Fibroblast of villous mesenchyme (primary cell): ENCODE measurements at places on chromosomes 6 and 20.
A peak's percentile ranks its signal among the peaks of the same experiment; 100 is the strongest.

- peak; percentile 83 for DNase-seq
Measured at GRCh38 chr6:110404607-110405006, 10.8 kb downstream of the DDO start.

- no peak for DNase-seq
Measured at GRCh38 chr20:30500829-30501440, 756.5 kb upstream of the DEFB115 start.

DNA sequence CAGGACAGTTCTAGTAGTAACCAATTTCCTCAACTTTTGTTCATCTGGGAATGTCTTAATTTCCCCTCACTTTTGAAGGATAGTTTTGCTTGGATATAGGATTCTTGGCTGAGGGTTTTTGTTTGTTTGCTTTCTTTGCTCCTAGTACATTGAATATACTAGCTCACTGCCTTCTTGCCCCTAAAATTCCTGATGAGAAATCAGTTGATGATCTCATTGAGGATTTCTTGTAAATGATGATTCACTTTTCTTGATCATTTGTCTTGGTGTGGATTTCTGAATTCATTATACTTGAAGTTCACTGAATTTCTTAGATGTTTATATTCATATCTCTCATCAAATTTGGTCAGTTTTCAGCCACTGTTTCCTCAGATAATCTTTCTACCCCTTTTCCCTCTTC is 49.1 kb upstream of the PRDM1 start:
- no peak for DNase-seq

GRCh38 chr20:59670786-59671492 is 66.6 kb downstream of the PHACTR3 start:
- no peak for DNase-seq

- no peak for DNase-seq
Measured at GRCh38 chr6:81890846-81891245, 138.4 kb upstream of the TENT5A start.

GRCh38 chr6:153568628-153569027 is 437.5 kb upstream of the RGS17 start:
- DNase-seq = peak; percentile 18

- no peak for DNase-seq
Measured at GRCh38 chr6:157637941-157638662, 184.9 kb upstream of the SNX9 start.

- no peak for DNase-seq
Measured at GRCh38 chr20:23653400-23653938, 15.7 kb upstream of the CST3 start.

- no peak for DNase-seq
Measured at GRCh38 chr6:12718015-12718414, 1.4 kb downstream of the PHACTR1 start.

DNA sequence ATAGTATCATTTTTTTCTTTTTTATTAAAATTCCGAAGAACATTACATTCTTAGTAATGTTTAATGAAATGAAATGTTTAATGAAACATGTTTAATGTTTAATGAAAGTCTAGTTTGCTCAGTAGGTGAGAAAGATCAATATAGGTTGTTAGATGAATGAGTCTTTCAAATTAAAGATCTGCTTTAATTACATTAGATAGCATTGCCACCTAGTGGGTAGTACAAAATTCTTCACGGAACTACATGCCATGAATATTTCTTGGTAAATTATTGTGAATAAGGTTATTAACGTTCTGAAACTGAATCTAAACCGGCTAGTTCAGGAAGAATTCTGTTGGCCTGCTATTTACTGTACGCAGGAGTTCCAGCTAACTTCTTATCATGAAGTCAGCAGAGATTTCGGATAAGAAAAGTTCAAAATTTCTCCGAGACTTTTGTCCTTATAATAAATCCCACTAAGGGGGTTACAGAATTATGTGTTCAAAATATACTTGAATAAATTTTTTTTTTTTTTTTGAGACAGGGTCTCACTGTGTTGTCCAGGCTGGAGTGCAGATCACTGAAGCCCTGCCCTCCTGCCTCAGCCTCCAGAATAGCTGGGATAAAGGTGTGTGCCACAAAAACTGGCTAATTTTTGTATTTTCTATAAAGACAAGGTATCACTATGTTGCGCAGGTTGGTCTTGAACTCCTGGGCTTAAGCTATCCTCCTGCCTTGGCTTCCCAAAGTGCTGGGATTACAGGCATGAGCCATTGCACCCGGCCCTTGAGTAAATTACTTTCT is 7.9 kb upstream of the GMNN start:
- DNase-seq = peak; percentile 48

DNA sequence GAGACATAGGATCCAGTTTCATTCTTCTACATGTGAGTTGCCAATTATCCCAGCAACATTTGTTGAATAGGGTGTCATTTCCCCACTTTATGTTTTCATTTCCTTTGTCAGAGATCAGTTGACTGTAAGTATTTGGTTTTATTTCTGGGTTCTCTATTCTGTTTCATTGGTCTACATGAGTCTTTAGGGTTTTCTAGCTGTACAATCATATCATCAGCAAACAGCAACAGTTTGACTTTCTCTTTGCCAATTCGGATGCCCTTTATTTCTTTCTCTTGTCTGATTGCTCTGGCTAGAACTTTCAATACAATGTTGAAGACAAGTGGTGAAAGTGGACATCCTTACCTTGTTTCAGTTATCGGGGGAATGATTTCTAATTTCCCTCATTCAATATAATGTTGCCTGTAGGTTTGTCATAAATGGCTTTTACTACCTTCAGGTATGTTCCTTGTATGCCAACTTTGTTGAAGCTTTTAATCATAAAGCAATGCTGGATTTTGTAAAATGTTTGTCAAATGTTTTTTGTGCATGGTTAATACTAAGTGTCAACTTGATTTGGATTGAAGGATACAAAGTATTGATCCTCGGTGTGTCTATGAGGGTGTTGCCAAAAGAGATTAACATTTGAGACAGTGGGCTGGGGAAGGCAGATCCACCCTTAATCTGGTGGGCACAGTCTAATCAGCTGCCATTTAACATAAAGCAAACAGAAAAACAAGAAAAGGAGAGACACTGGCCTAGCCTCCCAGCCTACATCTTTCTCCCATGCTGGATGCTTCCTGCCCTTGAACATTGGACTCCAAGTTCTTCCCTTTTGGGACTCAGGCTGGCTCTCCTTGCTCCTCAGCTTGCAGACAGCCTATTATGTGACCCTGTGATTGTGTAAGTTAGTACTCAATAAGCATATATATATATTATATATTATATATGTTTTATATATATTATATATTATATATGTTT is 23.3 kb downstream of the MICA start:
- no peak for DNase-seq

DNA sequence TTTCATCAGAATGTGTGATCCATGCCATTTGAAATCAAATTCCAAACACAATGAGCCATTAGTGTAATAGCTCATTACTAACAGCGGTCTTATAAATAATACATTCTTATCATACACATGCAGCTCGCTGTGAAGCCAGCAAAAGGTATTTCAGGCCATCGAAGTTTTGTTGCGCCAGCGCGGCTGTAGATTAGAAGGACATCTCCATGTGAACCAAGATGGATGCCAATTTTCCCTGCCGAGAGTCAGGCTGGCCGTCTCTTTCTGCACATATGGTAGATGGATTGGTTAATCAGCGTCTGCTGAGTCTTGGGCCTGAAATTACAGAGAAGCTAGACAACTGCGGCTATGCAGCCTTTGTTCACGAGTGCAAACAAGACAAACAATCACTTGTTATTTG is 44.1 kb downstream of the CFAP61 start:
- no peak for DNase-seq

DNA sequence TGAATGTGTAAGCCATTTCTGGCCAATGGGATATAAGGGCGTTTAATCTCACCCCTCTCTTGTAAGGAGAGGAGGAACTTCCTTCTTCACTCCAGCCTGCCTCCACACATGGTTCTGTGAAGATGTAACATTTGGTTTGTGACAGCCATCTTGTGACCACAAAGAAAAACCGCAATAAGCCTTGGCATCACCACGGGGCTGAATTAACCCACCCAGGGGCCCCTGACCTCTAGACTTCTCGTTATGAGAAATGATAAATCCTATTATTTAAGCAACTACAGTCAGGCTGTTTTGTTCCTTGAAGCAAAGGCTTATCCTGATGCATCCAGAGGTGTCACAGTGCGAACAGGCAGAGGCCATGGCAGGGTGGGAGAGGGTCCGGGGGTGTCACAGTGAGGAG is 139.7 kb downstream of the CDC5L start:
- no peak for DNase-seq

GRCh38 chr6:40509086-40509485 is 78.1 kb downstream of the LRFN2 start:
- no peak for DNase-seq

- DNase-seq = peak; percentile 73
Measured at GRCh38 chr20:62405108-62405980, 1.7 kb downstream of the CABLES2 start.

- no peak for DNase-seq
Measured at GRCh38 chr6:24401458-24401857, 1.3 kb upstream of the MRS2 start.

GRCh38 chr6:146651482-146651863 is 52.7 kb downstream of the ADGB start:
- DNase-seq = no peak

DNA sequence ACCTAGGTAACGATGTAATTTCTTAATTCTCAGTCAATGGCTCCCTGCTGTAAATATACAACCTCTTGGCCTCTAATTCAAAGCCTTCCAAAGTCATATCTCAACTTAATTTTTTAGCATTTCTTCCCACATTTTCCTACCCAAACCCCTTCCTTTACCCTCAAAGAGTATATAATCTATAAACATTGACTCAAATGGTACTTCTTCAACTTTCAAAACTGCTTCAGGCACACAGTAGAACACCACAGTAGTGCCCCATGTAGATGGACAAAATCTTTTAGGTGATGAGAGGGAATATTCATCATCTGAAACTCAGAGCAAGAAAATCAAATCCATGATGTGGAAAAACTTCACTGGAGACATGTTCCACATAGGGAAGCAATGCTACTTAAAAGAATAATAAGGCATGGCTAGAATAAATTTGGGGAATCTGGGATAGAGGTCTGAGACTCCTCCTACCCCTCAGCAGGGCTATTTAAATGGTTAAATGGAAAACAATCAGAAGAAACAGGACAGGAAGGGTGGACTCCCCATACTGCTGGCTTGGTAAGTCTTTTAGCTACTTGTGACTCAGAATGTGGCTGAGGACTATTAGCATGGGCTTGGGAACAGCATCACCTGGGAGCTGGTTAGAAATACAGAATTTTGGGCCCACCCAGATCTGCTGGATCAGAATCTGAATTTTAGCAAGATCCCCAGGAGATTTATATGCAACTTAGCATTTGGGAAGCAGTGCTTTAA is 6.4 kb downstream of the SLC22A2 start:
- no peak for DNase-seq

GRCh38 chr20:34526466-34526865 is 10.2 kb downstream of the DYNLRB1 start:
- DNase-seq = peak; percentile 24

DNA sequence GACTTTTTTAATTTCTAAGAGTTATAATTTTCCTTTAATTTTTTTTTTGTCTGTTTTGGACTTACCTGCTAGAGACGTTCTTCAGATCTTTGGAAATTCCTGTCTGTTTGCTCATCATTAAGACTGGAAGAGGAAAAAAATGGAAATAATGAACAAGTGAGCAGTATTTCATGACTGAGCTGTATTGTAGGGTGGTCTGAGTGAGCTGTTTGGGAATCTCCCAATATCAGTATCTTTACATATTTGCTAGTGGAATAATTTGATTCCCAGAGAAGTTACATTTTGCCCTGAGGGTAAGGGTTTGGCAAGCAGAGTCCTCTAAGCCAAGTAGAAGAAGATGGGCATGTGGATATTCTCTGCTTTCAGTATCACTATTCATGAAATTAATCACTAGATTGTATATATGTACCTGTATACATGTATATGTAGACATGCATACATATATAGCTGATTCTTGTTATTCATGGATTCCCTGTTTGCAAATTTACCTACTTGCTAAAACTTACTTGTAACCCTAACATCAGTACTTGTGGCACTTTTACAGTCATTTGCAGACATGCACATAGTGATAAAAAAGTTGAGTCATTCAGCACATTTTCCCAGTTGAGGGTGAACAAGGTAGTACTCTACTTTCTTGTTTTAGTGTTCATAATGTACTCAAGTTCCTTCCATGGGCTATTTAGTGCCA is 13.5 kb downstream of the ZC2HC1B start:
- DNase-seq = no peak

- no peak for DNase-seq
Measured at GRCh38 chr6:101435038-101435437, 41.5 kb downstream of the GRIK2 start.

DNA sequence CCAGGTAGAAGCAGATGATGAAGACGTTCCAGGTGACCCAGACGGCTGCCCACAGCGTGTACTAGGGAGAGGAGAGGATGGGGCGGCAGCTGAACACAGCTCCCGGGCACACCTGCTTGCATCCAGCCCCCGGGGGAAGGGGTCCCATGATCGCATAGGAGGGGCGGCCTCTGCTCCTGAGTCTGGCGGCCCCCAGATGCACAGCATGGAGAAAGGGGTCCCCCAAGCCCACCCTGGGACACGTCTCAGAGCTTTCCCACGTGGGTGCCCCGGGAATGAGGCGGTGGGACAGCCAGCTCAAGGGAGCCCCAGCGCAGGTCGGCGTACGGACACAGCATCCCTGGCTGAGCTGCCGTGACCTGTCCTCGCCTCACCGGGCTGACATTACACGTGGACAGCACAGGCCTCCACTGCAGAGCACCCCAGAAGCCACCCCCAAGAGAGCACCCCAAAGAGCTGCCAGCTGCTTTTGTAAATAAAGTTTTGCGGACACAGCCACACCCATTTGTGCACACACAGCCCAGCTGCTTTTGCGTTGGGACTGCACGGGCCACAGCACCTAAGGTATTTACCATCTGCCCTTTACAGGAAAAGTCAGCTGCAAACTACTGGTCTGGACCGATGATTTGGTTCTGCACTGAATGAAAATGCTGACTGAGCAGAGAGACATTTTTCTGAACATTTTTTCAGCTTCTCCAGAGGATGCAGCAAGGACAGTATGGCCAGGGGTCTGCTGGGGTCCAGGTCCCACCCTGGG is 5.2 kb downstream of the NKAIN4 start:
- DNase-seq = no peak

GRCh38 chr20:57787151-57787989 is 77.6 kb upstream of the PMEPA1 start:
- no peak for DNase-seq

DNA sequence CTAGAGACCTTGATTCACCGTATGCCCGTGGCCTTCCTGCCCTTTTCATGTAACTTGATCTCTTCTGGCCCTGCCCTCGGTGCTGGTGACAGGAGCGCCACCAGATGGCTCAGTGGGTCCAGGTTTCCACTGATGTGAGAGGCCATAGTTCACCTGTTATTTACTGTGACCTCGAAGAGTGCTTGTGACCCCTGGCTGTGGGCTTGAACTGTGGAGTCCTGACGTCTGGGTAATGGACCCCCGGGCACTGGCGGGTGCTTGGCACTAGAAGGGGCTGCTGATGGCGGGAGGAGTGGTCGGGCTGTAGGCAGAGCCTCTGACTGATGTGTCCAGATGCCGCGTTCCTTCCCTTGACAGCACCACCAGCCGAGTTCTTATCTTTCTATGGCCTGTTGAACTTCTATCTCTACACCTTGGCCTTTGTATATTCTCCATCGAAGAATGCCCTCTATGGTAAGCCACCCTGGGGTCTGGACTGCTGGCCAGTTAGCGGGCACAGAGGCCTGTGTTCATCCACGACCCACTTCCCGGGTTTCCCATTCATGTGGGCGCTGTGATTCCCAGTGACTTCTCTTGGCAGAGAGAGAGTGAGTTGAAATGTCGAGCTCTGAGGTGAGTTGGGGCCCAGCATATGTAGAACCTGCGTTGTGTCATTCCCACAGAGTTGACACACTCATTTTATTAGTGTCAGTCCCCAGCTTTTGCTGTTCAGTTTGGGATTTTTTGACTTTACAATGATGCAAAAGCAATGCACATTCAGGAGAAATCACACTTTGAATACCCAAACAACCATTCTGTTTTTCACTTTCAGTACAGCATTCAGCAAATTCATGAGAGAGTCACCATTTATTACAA is 14.9 kb downstream of the DYNLT1 start:
- no peak for DNase-seq
